ENCODE measurements at places on chromosomes 16 and 17.

- no peak for DNase-seq
Measured at GRCh38 chr17:45410144-45411091, 22.3 kb downstream of the ARHGAP27 start.

DNA sequence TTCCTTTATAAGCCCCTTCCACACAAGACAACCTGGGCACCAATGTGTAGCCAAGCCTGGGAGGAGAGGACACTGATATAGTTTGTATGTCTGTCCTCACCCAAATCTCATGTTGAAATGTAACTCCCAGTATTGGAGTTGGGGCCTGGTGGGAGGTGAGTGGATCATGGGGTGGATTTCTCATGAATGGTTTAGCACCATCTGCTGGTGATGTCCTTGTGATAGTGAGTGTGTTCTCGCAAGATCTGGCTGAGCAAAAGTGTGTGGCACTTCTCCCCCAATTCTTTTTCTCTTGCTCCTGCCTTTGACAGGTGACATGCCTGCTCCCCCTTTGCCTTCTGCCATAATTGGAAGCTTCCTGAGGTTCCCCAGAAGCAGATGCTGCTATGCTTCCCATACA, 135.8 kb downstream of the USP31 start:
- no peak for DNase-seq

GRCh38 chr17:38752308-38753070, at the start of gene PSMB3:
TSS of gene PSMB3 (plus strand) at chr17:38752741. CDS start at chr17:38752827, 86 bp downstream.
- DNase-seq, result peak; percentile 99

- DNase-seq, result no peak
Measured at GRCh38 chr16:10368969-10369551, 16.8 kb upstream of the ATF7IP2 start.

GRCh38 chr17:35082073-35082657, 18.7 kb upstream of the RFFL start:
- no peak for DNase-seq

DNA sequence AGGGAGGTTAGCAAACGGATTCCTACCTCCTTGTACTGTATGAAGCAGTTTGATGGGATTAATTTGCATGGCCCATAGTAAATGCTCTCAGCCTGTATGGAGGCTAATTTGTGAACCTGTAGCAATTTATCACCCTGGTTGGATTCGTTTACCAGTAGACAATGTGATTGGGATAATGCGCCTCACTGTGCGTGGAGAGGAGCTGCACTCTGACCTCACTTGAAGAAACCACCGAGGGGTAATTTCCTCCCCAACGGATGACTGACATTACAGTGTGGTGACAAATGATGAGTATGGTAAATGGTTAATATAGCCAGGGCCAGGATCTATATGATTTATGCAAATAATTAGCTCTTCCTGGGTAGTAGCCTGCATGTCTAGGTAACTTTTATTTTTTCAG, 479.1 kb upstream of the RBFOX1 start:
- DNase-seq, result no peak

- DNase-seq, result no peak
Measured at GRCh38 chr16:24729951-24730815, 732 bp downstream of the TNRC6A start.

DNA sequence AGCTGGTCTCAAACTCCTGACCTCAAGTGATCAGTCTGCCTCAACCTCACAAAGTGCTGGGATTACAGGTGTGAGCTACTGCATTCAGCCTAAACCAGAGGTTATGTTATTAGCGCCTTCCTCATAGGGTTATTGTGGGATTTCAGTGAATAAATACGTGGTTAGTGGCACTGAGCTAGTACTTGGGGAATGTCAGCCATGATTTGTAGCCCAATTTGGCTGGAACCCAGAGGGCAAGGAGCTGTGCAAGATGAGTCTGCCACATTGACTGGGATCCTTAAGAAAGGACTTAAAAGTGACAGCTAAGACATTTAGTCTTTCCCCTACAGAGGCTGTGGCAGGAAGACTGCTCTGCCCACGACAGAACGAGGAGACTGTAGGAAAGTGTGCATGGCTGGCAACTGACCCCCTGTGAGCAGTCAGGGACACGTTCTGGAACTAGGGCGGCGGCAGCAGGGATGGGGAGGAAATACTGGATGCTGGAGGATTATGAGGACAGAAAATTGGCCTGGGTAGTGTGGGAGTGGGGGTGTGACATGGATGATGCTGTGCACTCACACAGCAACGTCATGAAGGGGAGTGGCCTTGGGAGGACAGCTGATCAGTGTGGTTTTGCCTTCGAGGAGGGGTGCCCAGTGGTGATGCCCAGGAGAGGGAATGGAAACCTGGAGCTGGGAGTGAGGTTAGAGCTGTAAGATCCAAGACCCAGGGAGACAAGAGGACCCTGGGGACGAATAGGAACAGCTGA, 14.6 kb downstream of the ATP5PD start:
- DNase-seq, result no peak

DNA sequence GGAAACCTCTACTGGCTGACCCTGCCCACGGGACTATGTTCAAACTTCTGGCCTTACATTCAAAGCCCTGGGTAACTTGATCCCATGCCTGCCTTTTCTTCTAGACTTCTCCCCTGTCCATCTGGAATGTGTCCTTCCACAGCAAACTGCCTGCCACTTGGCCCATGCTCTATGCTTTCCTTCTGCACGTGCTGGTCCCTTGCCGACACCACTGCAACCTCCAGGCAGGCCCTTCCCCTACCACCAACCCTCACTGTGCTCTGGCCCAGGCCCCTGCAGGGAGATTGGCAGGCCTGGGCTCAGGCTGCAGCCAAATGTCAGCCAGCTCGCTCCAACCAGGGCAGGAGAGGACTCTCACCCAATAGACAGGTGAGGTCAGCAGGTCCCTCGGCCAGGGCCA, 11.0 kb downstream of the HSD11B2 start:
- no peak for DNase-seq

DNA sequence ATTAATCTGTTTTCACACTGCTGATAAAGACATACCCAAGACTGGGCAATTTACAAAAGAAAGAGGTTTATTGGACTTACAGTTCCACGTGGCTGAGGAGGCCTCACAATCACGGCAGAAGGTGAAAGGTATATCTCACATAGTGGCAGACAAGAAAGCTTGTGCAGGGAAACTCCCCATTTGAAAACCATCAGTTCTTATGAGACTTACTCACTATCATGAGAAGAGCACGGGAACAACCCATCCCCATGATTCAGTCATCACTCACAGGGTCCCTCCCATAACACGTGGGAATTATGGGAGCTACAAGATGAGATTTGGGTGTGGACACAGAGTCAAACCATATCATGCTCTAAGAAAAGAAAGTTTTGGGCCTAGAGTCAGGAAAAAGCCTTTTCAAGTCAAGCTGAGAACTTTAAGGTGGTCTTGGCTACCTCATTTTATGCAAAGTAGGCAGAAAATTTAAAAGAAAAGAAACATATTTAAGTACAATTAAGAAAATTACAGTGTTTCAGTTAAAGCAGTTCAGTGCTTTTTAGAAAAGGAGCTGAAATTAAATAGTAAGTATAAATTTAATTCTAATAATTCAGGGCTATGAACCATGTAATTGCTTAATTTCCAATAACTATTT, 24.9 kb upstream of the CRYM start:
- no peak for DNase-seq

GRCh38 chr16:79165506-79165905, 435.0 kb downstream of the MAF start:
- DNase-seq, result no peak

GRCh38 chr16:22888791-22889190, 74.8 kb downstream of the HS3ST2 start:
- no peak for DNase-seq

DNA sequence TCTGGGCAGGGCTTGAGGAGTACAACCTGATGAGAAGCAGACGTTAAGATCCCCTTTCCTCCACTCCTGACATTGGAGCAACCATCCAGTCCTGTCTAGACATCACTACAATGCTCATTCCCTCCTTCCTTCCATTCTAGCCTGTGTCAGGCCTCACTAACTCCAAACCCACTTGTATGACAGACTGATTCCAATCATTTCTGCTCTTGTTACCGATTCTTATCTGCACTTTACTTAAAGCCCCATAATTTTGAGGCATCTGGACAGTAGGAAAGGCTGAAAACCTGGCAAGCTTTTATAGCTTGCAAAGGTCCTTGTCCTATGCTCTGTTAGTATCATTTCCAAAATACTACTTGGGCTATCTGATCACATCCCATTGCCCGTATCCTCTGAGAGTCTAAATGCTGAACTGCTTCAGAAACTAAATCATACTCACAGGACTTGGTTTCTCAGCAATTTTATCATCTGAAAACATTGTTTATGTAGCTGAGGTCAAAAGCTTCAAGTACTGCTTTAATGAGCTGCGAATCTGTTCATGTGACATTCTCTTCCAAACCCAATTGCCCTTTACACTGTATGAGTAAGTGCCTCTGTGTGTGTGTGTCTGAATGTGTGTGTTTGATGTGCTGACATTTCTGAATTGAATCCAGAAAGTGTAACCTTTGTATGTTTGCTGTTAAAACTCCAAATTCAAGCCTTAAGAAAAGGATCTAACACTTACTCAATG, 57.2 kb upstream of the CACNG3 start:
- no peak for DNase-seq

DNA sequence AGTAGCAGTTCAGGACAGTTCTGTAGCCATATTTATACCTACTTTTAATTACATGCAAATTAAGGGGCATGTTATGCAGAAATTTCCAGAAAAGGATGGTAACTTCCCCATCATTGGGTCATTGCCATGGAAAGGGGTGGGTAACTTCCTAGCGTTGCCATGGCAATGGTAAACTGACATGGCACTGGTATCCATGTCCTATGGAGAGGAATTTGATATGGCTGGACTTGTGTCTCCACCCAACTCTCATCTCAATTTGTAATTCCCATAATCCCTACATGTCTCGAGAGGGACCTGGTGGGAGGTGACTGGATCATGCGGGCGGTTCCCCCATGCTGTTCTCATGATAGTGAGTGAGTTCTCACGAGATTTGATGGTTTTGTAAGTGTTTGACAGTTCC, 35.6 kb upstream of the CACNG4 start:
- no peak for DNase-seq

DNA sequence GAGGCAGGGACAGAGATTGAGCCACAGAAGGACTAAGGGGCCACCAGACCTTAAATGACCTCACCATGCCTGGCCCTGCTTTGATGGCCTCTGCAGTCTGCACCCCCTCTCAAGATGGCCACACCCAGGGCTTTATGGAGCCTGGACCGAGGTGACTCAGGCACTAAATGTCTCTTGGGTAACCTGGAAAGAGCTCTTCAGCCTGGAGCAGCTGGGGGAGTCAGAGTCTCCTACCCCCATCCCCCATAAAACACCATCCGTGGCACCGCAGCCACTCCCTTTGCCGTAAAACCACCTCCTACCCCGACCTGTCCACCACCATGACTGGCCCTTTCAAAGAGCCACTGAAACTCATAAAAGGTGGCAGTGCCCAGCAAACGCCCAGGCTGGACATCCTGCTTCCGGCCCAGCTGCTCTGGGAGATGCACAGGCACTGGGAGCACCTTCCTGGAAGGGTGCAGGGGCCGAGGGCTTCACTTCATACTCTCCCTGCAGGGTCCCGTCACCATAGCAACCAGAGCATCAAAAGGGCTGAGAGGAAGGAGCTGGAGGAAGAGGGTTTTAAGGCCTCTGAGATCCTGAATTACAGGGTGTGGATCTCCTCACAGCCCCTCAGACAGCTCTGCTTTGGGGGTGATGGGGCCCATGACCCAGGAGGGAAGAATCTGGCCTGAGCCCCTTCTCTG, 22.3 kb downstream of the FOXN1 start:
- DNase-seq, result no peak

GRCh38 chr17:9427465-9428315, 147.9 kb downstream of the STX8 start:
- no peak for DNase-seq

GRCh38 chr17:27376637-27377547, 79.4 kb upstream of the KSR1 start:
- DNase-seq, result no peak

GRCh38 chr16:54266363-54266955, 20.1 kb downstream of the IRX3 start:
- DNase-seq, result no peak

GRCh38 chr17:58377093-58377601, 25.1 kb upstream of the SUPT4H1 start:
- DNase-seq, result peak; percentile 72

DNA sequence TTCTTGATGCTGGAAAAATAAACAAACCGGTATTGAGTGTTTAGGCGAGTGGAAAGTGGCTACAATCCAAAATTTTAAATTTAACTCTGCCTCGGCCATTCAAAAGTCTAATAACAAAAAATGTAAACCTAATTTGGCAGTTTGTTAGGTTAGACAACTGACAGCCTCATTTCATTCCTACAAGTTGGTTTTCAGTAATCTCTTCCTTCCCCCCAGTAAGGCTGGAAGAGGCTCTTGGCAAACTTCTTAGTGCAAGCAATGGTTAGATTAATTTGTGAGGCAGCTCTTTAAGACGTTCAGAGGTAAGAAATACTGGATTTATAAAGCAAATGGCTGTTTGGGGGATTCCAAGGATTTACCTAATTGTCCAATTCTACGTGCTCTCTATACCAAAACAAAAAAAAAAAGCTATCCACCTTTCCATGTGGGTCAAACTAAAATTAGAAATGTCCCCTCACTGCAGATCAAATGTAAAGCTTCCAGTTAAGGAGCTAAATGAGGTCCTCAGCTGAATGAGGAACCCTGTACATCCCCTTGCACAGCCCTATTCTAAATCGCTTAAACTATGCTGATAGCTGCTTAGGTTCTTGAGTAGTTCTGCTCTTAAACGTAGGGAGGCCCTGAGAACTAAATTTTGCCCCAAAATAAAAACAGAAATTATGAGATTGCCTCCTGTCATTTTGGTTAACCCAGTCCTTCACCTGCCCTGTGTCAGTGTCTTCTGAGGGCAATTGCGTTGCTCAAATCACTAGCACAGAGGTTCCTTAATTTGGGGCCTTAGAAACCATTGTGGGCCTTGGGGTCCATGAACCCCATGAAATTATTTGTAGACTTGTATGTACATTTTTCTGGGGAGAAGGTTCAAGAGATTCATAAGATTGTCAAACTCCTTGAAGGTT, 2.9 kb downstream of the HEXIM1 start:
- no peak for DNase-seq
